ENCODE measurements at places on chromosomes 5 and 9.
A peak's percentile ranks its signal among the peaks of the same experiment; 100 is the strongest.

DNA sequence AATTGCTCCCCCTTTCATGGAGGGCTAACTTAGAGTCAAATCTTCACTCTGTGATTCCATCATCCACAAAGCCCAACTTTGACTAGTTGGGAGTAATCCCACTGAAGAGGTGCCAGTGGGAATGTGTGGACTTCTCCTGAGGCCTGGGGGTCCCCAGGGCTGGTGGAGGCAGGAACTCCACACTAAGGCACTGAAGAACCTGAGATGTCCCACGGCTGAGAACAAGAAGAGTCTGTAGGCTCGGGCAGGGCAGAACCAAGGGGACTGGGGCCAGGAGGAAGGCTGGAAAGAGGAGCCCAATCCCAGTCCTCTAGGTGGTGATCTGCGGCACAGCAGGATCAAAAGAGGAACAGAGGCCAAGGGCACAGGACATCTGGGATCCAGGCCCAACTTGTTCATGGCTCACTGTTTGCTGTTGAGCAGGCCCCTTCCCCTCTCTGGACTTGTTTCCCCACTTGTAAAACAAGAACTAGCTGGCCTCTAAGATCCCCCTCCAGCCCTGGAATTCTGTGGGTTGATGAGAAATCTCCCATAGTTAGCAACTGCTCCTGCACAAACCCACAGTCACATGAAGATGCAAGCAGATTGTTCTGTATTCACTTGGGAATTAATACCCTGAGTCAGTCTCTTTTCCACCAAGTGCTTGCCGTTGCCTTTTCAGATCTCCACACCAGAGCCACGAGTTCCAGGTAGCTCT, 32.7 kb upstream of the ALDH1B1 start:
- peak; percentile 25 for DNase-seq

DNA sequence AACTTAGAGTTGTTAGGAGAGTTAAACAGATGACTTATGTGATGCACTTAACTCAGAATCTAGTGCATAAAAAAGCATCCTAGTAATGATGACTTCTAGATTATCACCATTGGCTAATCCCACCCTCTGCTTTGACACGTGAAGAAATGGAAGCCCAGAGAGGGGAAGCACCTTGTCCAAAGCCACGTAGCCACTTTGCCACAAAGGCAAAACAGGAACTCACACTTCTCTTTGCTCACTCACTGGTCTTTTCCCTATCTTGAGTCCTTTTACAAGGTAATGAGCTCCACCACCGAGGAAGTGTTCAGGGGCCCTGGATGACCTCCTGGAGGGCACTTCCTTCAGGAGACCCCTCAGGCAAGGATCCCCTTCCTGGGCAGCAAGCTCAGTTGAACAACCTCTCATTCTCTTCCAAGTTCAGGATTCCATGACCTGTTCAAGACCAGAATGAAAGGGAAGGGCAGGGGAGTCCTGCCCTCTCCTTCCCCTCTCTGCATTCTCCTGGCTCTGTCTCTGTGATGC, 89.7 kb downstream of the HRH2 start:
- DNase-seq, result no peak

DNA sequence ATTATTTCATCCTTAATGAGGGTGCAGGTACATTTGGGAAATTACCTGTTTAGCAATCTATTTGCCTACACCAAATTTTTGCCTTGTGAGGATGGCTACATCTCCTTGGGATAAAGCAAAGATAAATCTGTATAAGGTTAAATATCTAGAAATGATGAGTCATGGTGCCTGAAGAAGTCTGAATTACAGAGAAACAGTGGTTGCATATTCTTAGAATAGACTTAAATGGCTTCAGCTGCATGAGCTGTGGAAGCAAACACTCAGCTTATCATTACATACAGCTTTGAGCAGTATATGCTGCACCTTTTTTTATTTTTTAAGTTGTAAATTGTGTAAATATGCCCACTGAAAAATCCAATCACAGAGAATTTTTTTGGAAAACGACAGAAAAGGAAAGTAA, 153.5 kb downstream of the RAPGEF6 start:
- DNase-seq, result no peak

DNA sequence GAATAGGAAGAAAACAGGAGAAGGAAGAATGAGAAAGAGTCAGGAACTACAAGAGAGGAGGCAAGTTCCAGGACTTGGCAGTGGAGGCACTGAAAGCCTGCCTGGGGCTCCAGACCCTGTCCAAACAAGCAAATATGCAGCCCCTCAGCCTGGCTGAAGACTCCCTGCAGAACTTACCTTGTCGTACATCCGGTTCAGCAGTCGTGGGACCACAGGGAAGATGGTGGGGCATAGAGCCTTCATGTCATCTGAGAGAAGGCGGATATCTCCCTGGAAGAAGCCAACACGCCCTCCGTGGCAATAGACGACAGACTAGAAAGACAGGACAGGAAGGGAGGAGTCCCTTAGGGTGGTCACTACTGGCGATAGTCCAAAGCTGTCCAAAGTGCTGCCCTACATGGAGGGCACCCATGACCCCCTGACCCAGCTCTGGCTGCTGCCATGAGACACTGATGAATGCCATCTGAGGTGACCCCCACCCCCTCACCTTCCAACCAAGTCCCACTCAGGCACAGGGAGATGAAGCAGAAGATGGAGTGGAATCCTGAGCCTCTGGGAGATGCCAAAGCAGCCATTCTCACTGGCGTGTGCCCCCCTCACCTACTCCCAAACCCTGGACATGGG, 27.7 kb upstream of the MEIKIN start:
- DNase-seq, result no peak

DNA sequence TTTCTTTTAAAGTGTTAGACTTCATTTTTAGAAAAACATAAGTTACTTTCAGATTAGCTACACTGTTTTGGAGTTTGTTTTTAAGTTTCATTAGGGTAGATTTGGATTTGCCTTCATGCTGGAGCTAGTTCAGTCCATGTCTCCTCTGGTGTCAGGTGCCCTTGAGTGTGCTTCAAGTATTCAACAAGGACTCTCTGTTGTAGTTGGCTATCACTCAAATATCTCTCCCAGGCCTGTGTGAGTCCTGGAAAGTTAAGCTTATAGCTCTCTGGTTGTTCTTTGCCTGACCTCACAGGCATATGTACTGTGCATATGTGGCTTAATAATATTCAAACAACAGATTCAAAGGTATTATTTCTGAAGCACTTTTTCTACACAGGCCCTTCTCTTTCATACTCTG, 45.4 kb downstream of the PTBP3 start:
- no peak for DNase-seq

DNA sequence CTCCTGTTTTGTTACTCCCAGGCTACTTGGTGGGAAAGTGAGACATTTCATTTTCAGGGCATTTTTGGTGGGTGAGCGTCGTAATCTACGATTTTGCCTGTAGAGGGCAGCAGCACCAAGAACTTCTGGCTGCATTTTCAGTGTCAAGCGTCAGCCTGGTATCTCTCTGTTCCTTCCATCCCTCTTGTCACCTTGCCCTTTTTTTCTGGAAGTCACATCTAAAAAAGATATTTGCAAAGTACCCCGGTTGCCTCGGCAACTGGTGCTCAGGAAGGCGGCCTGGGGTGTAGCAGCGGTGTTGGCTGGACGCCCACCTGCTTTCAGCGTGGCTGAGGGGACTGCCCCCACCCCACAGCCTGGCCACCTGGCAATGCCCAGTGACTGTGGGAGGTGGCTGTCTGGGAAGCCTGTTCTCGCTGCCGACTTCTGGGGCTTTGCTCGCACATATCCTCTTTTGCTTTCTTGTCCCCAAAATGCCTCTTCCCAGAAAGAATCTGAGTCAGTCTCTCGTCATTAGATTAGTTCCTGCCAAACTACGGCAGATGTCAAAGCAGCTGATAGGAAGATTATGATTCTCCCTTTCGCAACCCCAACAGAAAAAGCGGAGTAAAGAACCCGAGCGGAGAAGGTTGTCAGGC, 84.5 kb downstream of the ACER2 start:
- peak; percentile 82 for DNase-seq

DNA sequence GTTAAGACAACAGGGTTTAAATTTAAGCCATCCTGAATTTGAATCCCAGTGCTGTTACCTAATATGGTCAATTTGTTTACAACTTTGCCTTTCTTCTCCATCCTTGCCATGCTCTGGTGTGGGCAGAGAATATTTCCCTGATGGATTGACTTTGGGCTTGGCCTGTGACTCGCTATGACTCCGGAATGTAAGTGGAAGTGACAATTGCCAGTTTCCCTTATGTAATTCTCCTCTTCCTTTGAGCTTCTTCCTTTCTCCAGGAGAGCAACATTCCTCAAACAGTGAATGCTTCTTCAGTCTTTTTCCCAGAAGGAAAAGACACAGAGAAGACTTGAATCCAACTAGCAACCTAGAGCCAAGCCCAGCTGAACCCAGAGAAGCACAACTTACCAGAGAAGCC, 159.1 kb downstream of the LURAP1L start:
- no peak for DNase-seq

GRCh38 chr5:116626945-116627679, 52.5 kb upstream of the SEMA6A start:
- no peak for DNase-seq

DNA sequence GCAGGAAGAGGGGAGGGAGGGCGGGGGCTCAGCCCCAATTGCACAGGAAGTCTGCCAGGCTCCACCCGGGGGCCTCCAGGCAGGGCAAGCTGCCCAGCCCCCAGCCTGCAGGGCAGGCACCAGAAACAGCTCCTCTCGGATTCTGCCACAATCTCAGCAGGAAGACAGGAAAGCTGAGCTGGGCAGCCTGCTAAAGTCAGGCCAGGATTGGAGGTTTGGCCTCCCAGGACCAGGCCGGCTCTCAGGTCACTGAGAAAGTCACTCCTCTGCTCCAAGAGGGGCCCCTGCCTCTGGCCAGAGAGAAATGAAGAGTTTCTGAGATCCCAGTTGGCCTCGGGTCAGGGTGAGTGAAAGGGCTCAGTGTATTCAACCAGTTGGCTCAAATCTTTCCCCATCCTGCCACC, 54.6 kb upstream of the STXBP1 start:
- DNase-seq, result no peak

DNA sequence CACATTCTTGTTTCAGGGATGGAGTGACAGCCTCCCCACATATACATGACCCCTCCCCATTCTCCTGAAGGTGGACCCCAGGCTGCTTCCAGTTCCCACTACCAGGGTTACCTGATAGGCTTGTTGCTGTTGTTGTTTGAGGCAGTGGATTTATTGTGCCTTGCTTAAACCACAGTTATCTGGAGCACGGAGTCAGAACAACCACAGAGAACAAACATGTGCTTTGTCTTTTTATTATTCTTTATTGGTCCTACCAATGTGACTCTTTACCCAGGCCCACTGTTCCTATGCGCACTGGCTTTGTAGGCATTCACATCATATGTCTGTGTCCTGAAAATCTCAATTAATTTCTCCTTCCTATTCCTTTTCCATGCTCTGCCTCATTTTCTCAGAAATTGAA, 41.2 kb upstream of the IPPK start:
- DNase-seq, result no peak

GRCh38 chr5:102196481-102196880, 99.6 kb downstream of the SLCO4C1 start:
- DNase-seq, result no peak

GRCh38 chr9:7316967-7317366, 482.6 kb downstream of the DMAC1 start:
- no peak for DNase-seq

GRCh38 chr5:155103146-155103545, 89.6 kb downstream of the KIF4B start:
- no peak for DNase-seq

DNA sequence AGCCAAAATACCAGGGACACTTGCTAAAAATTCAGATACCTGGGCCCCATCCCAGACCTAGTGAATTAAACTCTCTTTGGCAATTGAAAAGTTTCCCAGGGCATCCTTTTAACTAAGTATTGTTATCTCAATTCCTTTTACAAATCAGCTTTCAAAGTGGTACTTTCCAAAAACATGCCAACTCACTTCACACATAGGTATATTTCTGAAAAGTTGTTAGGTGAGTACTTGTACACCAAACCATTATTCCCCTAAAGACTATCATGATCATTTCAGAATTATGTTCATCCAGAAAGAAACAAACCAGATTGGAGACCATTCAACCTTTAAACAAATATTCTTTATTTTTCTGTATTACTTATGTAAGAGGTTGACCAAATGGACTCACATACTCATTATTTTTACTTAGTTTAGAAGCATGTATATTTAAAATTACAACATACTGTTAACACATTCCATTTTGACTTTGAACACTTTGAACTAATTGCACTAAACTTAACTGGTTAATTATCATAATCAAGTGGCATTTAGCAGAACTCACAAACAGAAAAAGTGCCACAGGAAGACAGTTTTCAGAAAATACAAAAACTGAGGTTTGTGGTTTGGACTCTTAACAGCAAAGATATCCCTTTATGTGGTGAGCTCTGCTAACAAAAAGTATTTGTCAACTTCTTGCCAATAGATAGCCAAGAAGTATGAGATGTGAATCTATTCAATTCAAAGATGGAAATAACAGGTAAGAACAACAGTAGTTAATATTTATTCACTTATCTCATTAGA, 40.7 kb downstream of the KIAA0825 start:
- DNase-seq, result no peak

GRCh38 chr5:72251386-72251785, 68.7 kb downstream of the MRPS27 start:
- DNase-seq, result no peak

DNA sequence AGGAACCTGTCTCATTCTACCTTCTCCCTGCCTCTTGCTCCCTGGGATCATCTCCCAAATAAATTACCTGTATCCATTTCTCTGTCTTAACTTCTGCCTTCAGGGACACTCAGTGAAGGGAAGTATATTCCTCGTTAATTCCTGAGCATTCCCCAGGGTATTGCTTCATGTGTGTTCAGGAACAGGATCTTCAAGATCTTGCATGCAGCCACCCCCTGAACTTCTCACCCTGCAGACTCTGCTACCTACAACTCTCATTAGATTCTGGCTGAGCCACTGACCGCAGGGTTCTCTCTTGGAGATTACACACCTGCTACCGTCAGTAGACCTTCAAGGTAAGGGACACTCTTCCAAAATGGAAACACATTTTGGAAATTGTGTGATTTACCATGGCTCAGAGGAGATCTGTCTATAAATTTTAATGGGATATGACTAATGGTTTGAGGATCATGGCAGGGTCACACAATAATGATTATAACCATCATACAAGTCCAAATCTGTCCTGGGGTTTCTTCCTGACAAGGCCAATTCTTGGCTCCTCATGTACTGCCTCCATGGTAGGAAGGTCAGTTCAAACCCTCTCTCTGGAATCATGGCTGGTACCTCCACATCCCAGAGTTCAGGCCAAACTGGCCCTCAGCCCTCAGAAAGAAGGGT, 38.9 kb upstream of the UGCG start:
- no peak for DNase-seq

- peak; percentile 35 for DNase-seq
These were observed 216.3 kb downstream of the TTLL11 start for GRCh38 chr9:121876658-121877271.

DNA sequence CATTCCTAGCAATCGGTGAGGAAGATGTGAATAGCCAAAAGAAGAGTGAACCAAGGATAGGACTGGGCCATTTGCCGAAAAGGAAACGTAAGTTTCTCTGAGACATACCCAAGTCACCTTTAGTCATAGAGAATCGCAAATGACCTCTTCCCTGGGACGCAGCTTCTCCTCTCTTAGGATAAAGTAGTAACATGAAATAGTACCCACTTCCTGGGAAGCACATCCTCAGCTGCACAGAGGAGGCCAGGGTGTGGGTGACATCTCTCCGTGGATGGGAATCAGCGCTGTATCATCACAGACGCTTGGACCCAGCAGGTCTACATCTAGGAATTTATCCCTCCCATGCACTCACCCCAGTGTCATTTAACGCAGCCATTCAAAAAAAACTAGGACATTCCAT, 120.9 kb upstream of the PHYKPL start:
- no peak for DNase-seq

GRCh38 chr5:152855441-152855840, 450.4 kb upstream of the NMUR2 start:
- DNase-seq, result no peak

- DNase-seq, result no peak
These were observed 45.0 kb upstream of the TTC1 start for GRCh38 chr5:159963935-159964334.

All from kidney (tissue), 22 donors.